ENCODE measurements at places on chromosomes 4 and X.

- no peak overlapping the region for H3K27ac ChIP-seq
- no peaks in the 10 kb centered on the region for H3K27me3 ChIP-seq
- no peak overlapping the region for H3K4me3 ChIP-seq
- DNase-seq, result no peak
Observed at GRCh38 chr4:113481820-113482219, 279.7 kb downstream of the CAMK2D start.

GRCh38 chr4:6751611-6752485 lies 30.7 kb upstream of the KIAA0232 start:
- H3K27me3 ChIP-seq, result no peaks in the 10 kb centered on the region
- no peak overlapping the region for H3K27ac ChIP-seq
- DNase-seq, result peak; percentile 36
- H3K36me3 ChIP-seq, result no peaks in the 10 kb centered on the region
- H3K4me3 ChIP-seq, result no peak overlapping the region

DNA sequence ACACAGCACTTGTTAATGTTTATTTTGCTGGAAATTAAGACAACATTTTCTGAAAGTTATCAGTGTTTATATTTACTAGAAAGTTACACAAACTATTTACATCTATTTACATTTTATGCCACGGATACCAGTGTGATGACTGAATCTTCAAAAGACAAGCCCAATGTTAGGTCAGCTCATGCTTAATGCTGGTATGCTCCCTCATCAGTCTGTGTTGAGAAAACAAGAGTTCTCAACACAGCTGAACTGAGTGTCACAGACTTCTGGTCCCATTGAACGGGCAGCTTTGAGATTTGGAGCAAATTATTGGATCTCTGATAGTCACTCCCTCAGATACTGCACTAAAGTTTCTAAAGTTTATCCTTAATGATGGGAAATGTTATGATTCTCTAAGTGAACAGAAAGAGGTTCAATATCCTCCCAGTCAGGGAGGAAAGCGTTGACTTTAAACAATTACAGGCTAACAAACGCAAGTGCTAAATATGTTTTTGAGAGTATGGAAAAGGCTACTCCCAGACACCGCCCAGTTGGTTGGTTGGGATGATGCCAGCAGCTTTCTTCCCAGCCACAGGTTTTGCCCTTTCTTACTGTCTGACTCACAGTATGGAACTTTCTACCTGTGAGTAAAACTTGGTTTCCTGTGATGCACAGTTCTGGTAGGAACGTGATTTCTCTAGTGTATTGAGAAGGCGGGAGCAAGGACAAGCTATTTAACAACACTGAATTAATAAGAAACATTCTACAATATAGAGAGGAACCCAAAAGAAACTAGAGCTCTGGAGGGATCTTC lies 1293.6 kb upstream of the TENM3 start:
- no peaks in the 10 kb centered on the region for H3K36me3 ChIP-seq
- no peaks in the 10 kb centered on the region for H3K27me3 ChIP-seq
- no peak for DNase-seq
- no peaks in the 10 kb centered on the region for H3K4me1 ChIP-seq

- no peak overlapping the region for H3K4me3 ChIP-seq
- no peak for DNase-seq
- no peaks in the 10 kb centered on the region for H3K36me3 ChIP-seq
Observed at GRCh38 chr4:68396756-68397155, 46.9 kb upstream of the YTHDC1 start.

GRCh38 chr4:152374153-152374552 lies 161.7 kb downstream of the FBXW7 start:
- DNase-seq, result no peak
- no peaks in the 10 kb centered on the region for H3K4me1 ChIP-seq
- no peak overlapping the region for H3K4me3 ChIP-seq
- H3K27me3 ChIP-seq, result no peaks in the 10 kb centered on the region

GRCh38 chr4:88097781-88098180 lies 60.7 kb downstream of the ABCG2 start:
- no peaks in the 10 kb centered on the region for H3K27me3 ChIP-seq
- H3K36me3 ChIP-seq, result no peaks in the 10 kb centered on the region
- DNase-seq, result peak; percentile 5
- no peak overlapping the region for H3K4me3 ChIP-seq
- no peak overlapping the region for H3K27ac ChIP-seq

- no peaks in the 10 kb centered on the region for H3K4me1 ChIP-seq
- H3K4me3 ChIP-seq, result no peak overlapping the region
- H3K36me3 ChIP-seq, result no peaks in the 10 kb centered on the region
Observed at GRCh38 chr4:76429636-76430035, 5.4 kb upstream of the SHROOM3 start.

- H3K4me3 ChIP-seq, result no peak overlapping the region
- H3K4me1 ChIP-seq, result no peaks in the 10 kb centered on the region
- H3K27ac ChIP-seq, result no peak overlapping the region
- H3K36me3 ChIP-seq, result no peaks in the 10 kb centered on the region
- no peaks in the 10 kb centered on the region for H3K27me3 ChIP-seq
Observed at GRCh38 chr4:125681240-125681639, 366.5 kb downstream of the FAT4 start.

GRCh38 chr4:158821228-158821971 lies 52.6 kb downstream of the FNIP2 start:
- no peak overlapping the region for H3K27ac ChIP-seq
- no peak overlapping the region for H3K4me3 ChIP-seq
- H3K4me1 ChIP-seq, result peaks cover 11% of the 10 kb centered on the region
- peaks cover under 1% of the 10 kb centered on the region for H3K36me3 ChIP-seq
- no peaks in the 10 kb centered on the region for H3K27me3 ChIP-seq
- peak; percentile 50 for DNase-seq

DNA sequence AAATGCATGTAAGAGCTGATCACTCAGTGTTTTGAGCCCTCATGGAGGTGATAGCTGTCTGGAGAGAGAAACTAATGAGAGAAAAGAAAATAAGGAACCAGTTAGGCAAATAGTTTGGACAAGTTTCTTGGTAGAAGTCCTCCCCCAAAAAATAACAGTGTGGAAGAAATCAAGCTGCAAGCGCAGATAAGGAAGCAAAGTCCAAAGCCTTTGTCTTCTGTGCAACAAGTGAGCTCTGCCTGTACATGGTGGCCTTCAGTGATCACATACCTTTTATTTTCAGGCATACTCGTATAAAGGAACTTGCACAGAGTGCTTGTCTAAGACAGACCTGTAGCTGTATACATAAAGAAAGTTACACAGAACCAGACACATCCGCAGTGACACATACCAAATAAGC lies 2.5 kb upstream of the UGT2A3 start:
- H3K4me1 ChIP-seq, result no peaks in the 10 kb centered on the region
- no peak for DNase-seq
- H3K27ac ChIP-seq, result no peak overlapping the region
- H3K4me3 ChIP-seq, result no peak overlapping the region
- no peaks in the 10 kb centered on the region for H3K27me3 ChIP-seq

- no peak overlapping the region for H3K4me3 ChIP-seq
- H3K4me1 ChIP-seq, result peaks cover 43% of the 10 kb centered on the region
- peaks cover 80% of the 10 kb centered on the region for H3K27me3 ChIP-seq
- no peak for DNase-seq
- peaks cover 30% of the 10 kb centered on the region for H3K36me3 ChIP-seq
- H3K27ac ChIP-seq, result no peak overlapping the region
Observed at GRCh38 chr4:3492741-3493719, 29.9 kb downstream of the DOK7 start.

DNA sequence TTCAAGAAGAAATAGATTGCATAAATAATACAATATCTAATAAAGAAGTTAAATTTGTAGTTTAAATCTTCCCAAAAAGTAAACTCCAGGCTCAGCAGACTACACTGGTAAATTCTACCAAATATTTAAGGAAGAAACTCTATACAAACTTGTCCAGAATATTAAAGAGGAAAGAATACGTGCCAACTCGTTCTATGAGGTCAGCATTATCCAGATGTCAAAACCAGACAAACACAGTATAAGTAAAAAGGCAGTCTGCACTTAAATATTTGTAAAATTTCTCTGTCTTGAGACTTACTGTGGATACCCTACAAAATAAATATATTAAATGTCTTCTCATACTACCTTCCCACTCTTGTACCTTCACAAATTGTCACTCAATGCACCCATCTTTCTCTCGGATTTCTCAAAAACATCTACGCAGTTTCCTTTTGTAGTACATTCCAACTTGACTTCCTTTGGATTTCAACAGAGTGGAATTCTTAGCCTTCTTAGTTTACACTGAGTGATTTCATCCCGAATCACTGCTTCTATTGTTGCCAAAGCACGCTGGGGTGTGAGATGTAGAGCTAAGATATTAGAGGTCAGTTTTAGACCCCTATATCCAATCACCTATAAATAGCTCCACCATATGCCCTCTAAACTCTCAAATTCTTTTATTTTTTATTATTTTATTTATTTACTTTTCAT lies 71.6 kb upstream of the MAB21L2 start:
- H3K4me3 ChIP-seq, result peak overlapping the region; percentile 36
- peaks cover 2% of the 10 kb centered on the region for H3K4me1 ChIP-seq
- no peak overlapping the region for H3K27ac ChIP-seq
- peak; percentile 79 for DNase-seq
- H3K27me3 ChIP-seq, result no peaks in the 10 kb centered on the region

DNA sequence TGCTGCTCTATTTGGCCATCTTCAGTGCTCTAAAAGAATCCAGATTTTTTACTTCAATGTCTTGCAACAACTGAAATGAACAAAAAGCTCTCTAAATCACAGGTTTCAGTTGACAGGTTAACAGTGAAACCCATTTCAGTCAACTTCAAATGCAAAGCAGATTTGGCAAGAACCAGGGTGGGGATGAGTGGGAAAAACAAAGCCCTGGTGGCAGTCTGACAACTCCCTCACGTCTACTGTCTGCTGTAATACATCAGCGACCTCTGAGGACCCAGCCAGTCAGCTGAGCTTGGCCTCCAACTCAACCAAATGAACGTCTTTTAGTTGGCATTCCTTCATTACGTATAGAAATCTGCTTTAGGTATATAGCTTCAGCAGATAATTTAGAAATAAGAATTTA lies 95.8 kb downstream of the COL25A1 start:
- no peak for DNase-seq
- H3K36me3 ChIP-seq, result no peaks in the 10 kb centered on the region
- no peaks in the 10 kb centered on the region for H3K27me3 ChIP-seq
- no peak overlapping the region for H3K4me3 ChIP-seq
- H3K4me1 ChIP-seq, result no peaks in the 10 kb centered on the region
- no peak overlapping the region for H3K27ac ChIP-seq

DNA sequence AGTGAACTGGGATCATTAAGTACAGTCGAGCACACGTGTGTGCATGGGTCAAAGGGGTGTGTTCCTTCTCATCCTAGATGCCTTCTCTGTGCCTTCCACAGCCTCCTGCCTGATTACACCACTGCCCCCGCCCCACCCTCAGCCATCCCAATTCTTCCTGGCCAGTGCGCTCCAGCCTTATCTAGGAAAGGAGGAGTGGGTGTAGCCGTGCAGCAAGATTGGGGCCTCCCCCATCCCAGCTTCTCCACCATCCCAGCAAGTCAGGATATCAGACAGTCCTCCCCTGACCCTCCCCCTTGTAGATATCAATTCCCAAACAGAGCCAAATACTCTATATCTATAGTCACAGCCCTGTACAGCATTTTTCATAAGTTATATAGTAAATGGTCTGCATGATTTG lies 22.3 kb downstream of the SLC34A2 start:
- H3K27ac ChIP-seq, result no peak overlapping the region
- no peak overlapping the region for H3K4me3 ChIP-seq
- no peaks in the 10 kb centered on the region for H3K4me1 ChIP-seq
- DNase-seq, result no peak
